Activated CD8-positive, alpha-beta memory T cell treated with anti-CD3 and anti-CD28 coated beads, Interleukin-2, amount 10 ng/mL, durations not matched to agents 7 days and 5 days (primary cell): ENCODE measurements at places on chromosomes 3 and 15.
A peak's percentile ranks its signal among the peaks of the same experiment; 100 is the strongest.

DNA sequence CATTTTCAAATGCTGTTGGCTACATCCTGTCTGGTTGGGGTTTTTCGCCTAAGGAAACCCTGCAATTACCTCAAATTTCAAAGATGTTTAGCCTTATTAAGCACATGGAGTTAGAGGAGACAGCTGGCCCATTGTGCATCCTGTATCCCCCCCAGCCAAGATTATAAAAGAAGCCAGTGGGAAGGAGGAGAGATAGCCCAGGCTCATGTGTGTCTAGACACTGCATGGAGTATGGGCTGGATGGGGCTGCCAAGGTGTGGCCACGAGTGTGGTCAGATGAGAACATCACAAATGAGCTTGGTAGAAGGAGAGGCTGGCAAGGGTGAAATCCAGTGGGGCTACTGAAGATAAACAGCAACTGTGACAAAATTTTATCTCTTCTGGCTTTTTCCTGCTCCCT, 270.0 kb upstream of the TBC1D5 start:
- H3K27me3 ChIP-seq = peaks cover 18% of the 10 kb centered on the region
- H3K4me3 ChIP-seq = no peak overlapping the region
- no peaks in the 10 kb centered on the region for H3K36me3 ChIP-seq
- no peaks in the 10 kb centered on the region for H3K4me1 ChIP-seq
- DNase-seq = no peak

DNA sequence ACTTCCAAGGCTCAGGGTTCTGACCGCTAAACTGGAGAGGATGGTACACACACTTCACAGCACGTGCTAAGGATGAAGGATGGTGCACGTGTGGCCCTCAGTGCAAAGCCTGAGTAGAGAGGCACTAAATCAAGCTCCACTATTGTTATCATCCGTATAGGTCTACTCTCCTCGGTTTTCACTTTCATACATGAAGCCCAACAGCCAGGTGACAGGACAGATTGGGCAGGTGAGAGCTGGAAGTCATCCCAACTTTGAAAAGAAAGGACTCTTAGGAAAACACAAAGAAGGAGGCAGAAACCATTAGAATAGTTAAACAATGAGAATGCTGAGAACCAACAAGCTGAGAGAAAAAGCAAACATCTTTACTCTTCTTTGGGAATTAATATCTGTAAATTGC, 21.1 kb downstream of the MAGI1 start:
- no peak overlapping the region for H3K4me3 ChIP-seq
- H3K4me1 ChIP-seq = no peaks in the 10 kb centered on the region
- DNase-seq = no peak
- H3K27ac ChIP-seq = no peak overlapping the region
- H3K27me3 ChIP-seq = peaks cover 6% of the 10 kb centered on the region

- DNase-seq = no peak
- no peaks in the 10 kb centered on the region for H3K36me3 ChIP-seq
- no peak overlapping the region for H3K27ac ChIP-seq
- H3K4me3 ChIP-seq = no peak overlapping the region
Observed at GRCh38 chr15:80379693-80380092, 24.5 kb upstream of the ARNT2 start.

DNA sequence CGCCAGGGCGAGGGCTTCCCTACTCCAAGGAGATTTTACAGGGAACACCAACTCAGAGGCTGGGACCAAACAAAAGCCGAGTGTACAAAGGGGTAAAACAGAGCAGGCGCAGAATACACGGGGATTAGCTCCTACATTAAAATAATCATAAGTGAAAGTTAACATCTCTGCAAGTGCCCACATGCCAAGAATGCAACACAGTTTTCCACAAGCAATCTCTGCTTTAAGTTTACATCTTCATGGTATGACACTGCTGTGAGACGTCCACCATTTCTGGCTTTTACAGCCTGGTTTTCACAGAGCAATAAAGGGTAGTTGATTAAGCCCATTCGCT, 500 bp upstream of the VGLL3 start:
- no peak overlapping the region for H3K4me3 ChIP-seq
- H3K36me3 ChIP-seq = no peaks in the 10 kb centered on the region
- H3K4me1 ChIP-seq = peaks cover 1% of the 10 kb centered on the region
- peaks cover 25% of the 10 kb centered on the region for H3K27me3 ChIP-seq

DNA sequence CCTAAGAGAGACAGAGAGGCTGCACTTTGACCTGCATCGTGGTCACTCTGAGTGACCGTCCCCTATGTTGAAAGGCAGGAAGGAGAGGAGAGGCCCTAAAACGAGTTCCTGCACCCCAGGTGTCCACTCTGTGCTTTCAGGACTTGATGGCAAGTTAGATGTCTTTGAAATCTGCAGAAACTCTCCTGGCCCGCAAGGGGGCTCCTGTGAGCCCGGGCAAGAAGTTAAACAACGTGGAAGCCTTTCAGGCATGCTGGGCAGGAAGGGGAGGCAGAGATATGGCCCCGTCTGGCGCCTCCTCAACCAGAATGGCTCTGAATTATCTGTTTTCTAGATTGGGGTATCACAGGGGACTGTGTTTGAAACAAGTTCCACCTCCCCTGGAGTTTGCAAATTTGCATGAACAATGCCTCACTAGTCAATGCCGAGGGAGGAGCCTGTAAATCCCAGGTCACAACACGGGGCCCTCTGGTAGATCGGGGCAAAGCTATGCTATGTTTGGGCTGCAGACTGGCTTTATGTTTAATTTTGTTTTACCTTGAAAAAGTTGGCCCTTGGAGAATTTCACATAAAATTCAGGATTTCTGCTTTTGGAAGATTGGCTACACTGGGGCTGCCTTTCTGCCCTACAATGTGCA, 9.8 kb downstream of the CTXND1 start:
- no peaks in the 10 kb centered on the region for H3K36me3 ChIP-seq
- H3K4me3 ChIP-seq = no peak overlapping the region
- no peak overlapping the region for H3K27ac ChIP-seq
- H3K27me3 ChIP-seq = peaks cover 54% of the 10 kb centered on the region

DNA sequence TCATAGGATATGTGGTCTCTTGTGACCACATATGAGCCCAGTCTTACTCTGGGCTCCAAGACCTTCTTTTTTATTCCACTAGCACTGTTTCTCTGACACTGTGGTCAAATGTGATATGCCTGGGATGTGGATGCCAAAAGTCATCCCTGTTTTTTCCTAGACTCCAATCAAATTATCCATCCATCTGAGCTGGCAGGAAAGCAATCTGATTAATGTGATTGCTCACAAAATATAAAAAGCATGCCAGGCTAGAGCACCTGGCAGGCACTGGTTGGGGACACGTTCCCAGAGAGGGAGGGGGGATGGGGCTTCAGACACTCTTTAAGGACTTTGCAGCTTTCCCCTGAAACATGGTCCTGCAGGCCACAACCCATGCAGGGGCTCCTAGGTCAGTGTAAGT, 3.1 kb upstream of the CFAP100 start:
- H3K4me3 ChIP-seq = no peak overlapping the region
- peaks cover 14% of the 10 kb centered on the region for H3K4me1 ChIP-seq
- no peak for DNase-seq
- H3K36me3 ChIP-seq = no peaks in the 10 kb centered on the region

GRCh38 chr15:52370010-52370409, 74.4 kb upstream of the MYO5C start:
- no peak overlapping the region for H3K4me3 ChIP-seq
- no peak for DNase-seq
- H3K36me3 ChIP-seq = peaks cover 52% of the 10 kb centered on the region
- H3K4me1 ChIP-seq = no peaks in the 10 kb centered on the region
- H3K27me3 ChIP-seq = no peaks in the 10 kb centered on the region

DNA sequence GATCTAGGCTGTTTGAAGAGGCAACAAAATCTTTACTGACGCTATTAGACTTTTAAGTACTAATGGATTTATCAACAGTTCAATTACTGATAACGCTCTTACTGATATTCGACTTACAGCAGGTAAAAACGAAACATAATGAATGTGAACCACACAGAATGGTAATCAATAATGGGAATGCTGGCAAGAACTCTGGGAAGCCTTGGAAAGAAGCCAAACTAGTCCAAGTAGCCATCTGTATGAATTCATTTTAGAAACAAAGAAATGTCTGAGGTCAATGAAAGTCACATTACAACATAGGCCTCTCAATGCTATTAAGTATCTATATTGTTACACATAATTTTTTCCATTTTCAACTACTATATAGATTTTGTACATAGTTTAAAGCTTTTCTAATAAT, 130.0 kb downstream of the DMXL2 start:
- peaks cover 9% of the 10 kb centered on the region for H3K36me3 ChIP-seq
- no peaks in the 10 kb centered on the region for H3K27me3 ChIP-seq
- no peak overlapping the region for H3K27ac ChIP-seq
- H3K4me1 ChIP-seq = no peaks in the 10 kb centered on the region

- H3K36me3 ChIP-seq = no peaks in the 10 kb centered on the region
- no peak overlapping the region for H3K27ac ChIP-seq
- DNase-seq = no peak
- no peaks in the 10 kb centered on the region for H3K4me1 ChIP-seq
- no peak overlapping the region for H3K4me3 ChIP-seq
Observed at GRCh38 chr3:70747847-70748246, 435.4 kb upstream of the MDFIC2 start.

- peaks cover 49% of the 10 kb centered on the region for H3K27me3 ChIP-seq
- H3K4me1 ChIP-seq = peaks cover 39% of the 10 kb centered on the region
- H3K27ac ChIP-seq = no peak overlapping the region
- H3K4me3 ChIP-seq = peak overlapping the region; percentile 7
- no peak for DNase-seq
- H3K36me3 ChIP-seq = peaks cover 4% of the 10 kb centered on the region
Observed at GRCh38 chr3:13544951-13545651, 3.8 kb upstream of the FBLN2 start.

DNA sequence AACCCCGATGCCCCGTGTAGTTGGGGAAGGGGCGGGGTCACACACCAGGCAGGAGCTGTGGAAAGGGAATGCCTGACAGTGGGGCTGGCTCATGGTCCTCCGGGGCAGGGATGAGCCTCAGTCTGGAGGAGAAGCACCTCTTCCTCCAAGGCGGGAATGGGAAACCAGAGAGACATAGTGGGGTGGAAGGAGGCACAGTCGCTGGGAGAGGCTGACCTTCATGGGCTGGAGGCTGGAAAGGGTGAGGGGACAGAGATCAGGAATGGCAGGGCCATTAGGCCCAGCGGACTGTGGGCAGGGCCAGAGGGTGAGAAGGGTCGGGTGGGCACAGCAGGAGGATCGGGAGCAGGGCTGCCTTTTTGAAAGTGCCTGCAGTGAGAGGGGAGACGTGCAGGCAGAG, 65.8 kb upstream of the LINGO1 start:
- no peak overlapping the region for H3K4me3 ChIP-seq
- DNase-seq = no peak
- no peaks in the 10 kb centered on the region for H3K27me3 ChIP-seq
- H3K27ac ChIP-seq = no peak overlapping the region

GRCh38 chr3:158642474-158643210, 1.7 kb upstream of the GFM1 start:
- H3K4me3 ChIP-seq = no peak overlapping the region
- no peaks in the 10 kb centered on the region for H3K27me3 ChIP-seq
- DNase-seq = no peak
- H3K4me1 ChIP-seq = peaks cover 44% of the 10 kb centered on the region
- peaks cover 7% of the 10 kb centered on the region for H3K36me3 ChIP-seq

- H3K4me3 ChIP-seq = no peak overlapping the region
- no peaks in the 10 kb centered on the region for H3K27me3 ChIP-seq
- no peaks in the 10 kb centered on the region for H3K36me3 ChIP-seq
- no peaks in the 10 kb centered on the region for H3K4me1 ChIP-seq
- no peak for DNase-seq
Observed at GRCh38 chr3:123325766-123326256, 123.1 kb downstream of the ADCY5 start.

GRCh38 chr3:58334506-58334884, 1.8 kb downstream of the PXK start:
- H3K27ac ChIP-seq = peak overlapping the region; percentile 95
- H3K4me1 ChIP-seq = peaks cover 36% of the 10 kb centered on the region
- H3K27me3 ChIP-seq = no peaks in the 10 kb centered on the region

GRCh38 chr3:144312702-144313101, 341.1 kb downstream of the DIPK2A start:
- H3K27ac ChIP-seq = no peak overlapping the region
- H3K27me3 ChIP-seq = peaks cover under 1% of the 10 kb centered on the region
- no peak for DNase-seq
- H3K4me3 ChIP-seq = no peak overlapping the region
- no peaks in the 10 kb centered on the region for H3K4me1 ChIP-seq
- no peaks in the 10 kb centered on the region for H3K36me3 ChIP-seq

- no peaks in the 10 kb centered on the region for H3K36me3 ChIP-seq
- H3K4me1 ChIP-seq = no peaks in the 10 kb centered on the region
- DNase-seq = no peak
- H3K27me3 ChIP-seq = no peaks in the 10 kb centered on the region
Observed at GRCh38 chr3:148604270-148605085, 93.2 kb upstream of the AGTR1 start.

GRCh38 chr3:191355406-191355805, 25.1 kb upstream of the UTS2B start:
- no peak for DNase-seq
- H3K36me3 ChIP-seq = peaks cover 3% of the 10 kb centered on the region
- H3K27ac ChIP-seq = no peak overlapping the region
- no peak overlapping the region for H3K4me3 ChIP-seq
- peaks cover 4% of the 10 kb centered on the region for H3K4me1 ChIP-seq
- H3K27me3 ChIP-seq = no peaks in the 10 kb centered on the region

DNA sequence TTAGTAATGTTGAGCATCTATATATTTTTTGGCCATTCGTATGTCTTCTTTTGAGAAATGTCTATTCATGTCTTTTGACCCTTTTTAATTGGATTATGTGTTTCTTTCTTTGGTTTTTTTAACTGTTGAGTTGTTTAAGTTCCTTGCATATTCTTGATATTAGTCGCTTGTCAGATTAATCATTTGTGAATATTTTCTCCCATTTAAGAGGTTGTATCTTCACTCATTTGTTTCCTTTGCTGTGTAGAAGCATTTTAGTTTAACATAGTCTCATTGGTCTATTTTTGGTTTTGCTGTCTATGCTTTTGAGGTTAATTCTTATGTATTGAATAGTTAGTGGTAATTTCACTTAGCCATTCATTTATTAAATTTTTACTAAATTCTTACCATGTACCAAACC, 283.8 kb downstream of the ZPLD1 start:
- peaks cover 4% of the 10 kb centered on the region for H3K27me3 ChIP-seq
- no peak overlapping the region for H3K4me3 ChIP-seq
- DNase-seq = no peak
- H3K36me3 ChIP-seq = no peaks in the 10 kb centered on the region
- H3K4me1 ChIP-seq = peaks cover 8% of the 10 kb centered on the region

GRCh38 chr15:55917881-55918296, 75.5 kb downstream of the NEDD4 start:
- no peaks in the 10 kb centered on the region for H3K27me3 ChIP-seq
- H3K4me3 ChIP-seq = no peak overlapping the region
- H3K27ac ChIP-seq = no peak overlapping the region
- H3K4me1 ChIP-seq = no peaks in the 10 kb centered on the region

DNA sequence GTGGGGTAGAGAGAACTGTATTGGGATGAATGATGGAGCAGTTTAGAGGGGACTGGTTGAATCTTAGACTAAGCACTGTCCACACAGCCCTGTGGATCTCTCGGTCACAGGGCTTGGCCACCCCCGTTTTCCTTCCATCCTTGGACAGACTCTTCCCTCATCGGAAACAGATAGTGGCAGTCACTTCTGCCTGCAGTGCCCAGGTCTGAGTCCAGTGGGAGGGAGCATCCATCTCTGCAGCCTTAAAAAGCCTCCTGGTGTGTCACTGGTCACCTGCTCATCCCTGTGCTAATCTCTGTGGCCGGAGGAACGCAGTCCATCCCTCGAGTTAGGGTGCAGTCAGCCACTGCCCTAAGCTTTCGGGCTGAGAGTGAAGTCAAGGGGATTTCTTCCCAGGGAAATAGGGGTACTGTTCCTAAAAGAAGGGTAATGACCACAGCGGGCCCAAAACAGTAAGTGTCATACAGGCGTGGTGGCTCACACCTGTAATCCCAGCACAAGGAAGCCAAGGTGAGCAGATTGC, 32.0 kb downstream of the PLA2G4D start:
- no peak overlapping the region for H3K27ac ChIP-seq
- DNase-seq = no peak
- peaks cover 3% of the 10 kb centered on the region for H3K4me1 ChIP-seq
- no peak overlapping the region for H3K4me3 ChIP-seq
- peaks cover 39% of the 10 kb centered on the region for H3K27me3 ChIP-seq
- H3K36me3 ChIP-seq = no peaks in the 10 kb centered on the region
